ENCODE measurements at places on chromosomes 7 and 10.

DNA sequence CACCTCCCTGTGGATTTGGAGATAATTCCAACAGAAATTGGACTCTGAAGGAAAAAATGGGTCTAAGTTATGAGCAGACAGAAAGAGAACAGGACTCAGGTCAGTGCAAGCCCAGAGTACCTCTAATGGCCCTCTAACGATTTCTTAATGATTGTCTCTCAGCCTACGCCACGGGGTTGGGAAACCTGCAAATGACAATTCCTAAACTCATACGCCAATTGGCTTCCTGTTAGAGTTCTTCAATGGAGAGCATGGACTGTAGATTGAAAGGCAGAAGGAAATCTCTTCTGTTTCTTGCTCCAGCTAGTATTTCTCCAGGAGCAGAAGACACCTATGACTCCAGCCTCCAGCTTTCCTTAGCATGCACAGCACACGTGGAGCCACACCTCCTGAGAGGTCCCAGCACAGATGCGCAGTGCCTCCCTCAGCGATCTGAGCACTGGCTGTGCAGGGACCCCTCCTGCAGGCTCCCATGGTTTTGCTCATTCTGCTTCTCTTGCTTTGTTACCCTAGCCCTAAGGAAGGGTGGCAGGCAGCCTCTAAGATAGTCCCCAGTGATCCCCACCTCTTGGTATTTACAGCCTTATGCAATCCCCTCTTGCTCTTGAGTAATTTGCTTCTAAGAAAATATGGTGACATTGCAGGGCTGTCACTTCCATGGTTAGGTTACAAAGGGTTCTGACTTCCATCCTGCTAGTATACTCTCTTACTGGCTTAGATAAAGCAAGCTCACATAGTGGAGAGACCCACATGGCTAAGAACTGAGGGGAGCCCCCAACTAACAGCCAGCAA, 30.1 kb downstream of the DENND11 start:
- DNase-seq, result no peak

GRCh38 chr7:101562531-101563197, 66.4 kb downstream of the MYL10 start:
- no peak for DNase-seq

- DNase-seq, result no peak
These were observed 65.1 kb upstream of the VSTM2A start for GRCh38 chr7:54477083-54477482.

DNA sequence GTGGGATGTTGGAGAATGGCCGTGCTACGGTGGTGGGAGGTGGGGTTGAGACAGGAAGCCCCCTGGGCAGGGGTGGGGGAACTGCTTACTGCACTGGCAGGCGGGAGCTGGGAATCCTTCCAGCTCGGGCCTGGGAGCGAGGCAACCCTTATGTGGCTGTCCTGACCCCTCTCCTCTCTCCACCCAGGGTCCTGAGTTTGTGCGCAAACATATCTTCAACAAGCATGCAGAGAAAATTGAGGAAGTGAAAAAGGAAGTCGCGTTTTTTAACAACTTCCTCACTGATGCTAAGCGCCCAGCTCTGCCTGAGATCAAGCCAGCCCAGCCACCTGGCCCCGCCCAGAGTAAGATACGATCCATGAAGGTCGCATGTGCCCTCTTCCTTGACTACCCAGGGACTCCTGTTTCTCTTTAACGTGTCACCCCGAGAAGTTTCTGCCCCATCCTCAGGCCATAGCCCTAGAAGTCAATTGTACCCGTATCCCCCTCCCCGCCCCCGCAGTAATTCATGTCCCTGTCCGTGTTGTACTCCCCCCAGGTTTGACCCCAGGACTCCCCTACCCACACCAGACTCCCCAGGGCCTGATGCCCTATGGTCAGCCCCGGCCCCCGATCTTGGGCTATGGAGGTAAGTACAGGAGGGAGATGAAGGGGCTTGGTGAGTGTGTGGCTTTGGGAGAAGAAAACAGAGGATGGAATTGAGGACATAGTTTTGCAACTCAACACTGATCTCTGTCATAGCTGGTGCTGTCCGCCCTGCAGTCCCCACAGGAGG, 1.8 kb downstream of the UFSP1 start:
- peak; percentile 94 for DNase-seq

GRCh38 chr10:3805791-3806461, 20.9 kb upstream of the KLF6 start:
- DNase-seq, result peak; percentile 55

DNA sequence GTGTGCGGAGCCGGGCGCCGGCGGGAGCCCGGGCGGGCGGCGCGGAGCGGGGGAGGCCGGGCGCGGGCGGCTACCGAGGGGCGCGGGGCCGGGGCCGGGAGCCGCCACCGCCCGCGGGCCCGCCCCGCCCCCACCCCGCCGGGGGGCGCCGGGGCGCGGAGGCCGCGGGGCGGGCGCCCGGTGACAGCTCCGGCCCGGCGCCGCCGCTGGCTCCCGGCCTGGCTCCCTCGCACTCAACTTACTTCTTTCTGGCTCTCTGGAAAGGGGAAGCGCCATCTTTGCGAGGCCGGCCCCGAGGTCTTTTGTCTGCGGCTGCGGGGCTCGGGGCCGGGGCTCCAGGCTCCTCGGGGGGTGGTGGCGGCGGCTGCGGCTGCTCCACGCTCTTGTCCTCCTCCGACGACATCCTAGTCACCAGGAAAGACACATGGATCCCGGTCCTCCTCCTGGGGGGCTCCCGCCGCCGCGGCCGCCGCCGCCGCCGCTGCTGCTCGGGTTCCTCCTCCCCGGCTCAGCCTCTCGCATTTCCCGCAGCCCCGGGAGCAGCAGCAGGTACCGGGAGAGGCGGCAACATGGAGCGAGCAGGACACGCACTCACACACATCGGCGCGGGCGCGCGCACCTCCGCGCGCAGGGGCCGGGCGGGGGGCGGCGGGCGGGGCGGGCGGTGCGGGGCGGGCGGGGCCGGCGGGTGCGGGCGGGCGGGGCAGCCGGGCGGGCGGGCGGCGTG, at the start of gene KMT2C:
KMT2C (minus strand) TSS at position 620 of the 727 bp plus-strand sequence; CDS start at position 403, 217 bp downstream.
- peak; percentile 44 for DNase-seq

DNA sequence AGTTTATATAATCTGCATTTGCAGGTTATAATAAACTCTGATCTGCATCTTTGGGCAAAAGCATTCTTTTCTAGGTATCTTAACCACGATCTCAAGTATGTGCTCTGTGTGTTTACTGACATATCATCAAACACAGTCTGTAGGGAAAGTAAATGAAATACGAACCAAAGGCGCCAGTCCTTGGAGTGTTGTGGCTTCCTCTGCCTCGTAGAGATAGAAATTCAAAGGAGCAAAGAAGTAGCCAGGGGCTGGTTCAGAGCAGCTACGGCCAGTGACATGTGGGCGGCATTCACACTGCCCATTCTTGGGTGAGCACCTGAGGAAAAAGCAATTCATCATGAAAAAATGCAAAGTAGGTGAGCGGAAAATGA, 38.7 kb downstream of the LAMB4 start:
- no peak for DNase-seq

GRCh38 chr7:69218576-69218975, 379.7 kb upstream of the AUTS2 start:
- DNase-seq, result no peak

DNA sequence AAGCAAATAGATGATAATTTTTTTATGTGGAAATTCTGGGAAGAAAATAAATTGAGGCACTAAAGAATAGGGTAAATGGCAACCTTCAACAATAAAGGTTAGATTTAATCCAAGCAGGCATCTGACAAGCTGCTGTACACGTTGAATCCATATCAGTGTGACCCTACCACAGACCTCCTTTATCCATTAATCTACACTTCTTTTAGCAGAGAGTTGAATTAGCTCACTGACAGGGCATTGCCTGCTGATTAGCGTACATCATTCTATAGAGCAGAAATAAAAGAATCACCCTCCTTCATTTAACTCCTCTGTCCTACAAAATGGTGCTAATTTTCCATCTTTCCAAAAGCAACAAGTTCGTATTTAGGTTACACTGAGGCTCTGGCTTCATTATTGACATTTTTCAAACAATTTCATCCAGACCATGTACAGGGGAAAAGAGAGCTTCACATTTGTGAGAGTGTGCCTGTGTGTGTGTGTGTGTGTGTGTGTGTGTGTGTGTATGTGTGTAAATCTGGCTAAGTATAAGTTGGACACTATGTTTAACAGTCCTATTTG, 356.0 kb downstream of the TFEC start:
- no peak for DNase-seq

All from Kasumi-1 (cell line).